ENCODE measurements at places on chromosomes 1 and 21.

- DNase-seq: no peak
Observed at GRCh38 chr1:37456614-37457013, 17.8 kb upstream of the ZC3H12A start.

GRCh38 chr1:70256664-70257063 lies 35.5 kb downstream of the SRSF11 start:
- no peak for DNase-seq

DNA sequence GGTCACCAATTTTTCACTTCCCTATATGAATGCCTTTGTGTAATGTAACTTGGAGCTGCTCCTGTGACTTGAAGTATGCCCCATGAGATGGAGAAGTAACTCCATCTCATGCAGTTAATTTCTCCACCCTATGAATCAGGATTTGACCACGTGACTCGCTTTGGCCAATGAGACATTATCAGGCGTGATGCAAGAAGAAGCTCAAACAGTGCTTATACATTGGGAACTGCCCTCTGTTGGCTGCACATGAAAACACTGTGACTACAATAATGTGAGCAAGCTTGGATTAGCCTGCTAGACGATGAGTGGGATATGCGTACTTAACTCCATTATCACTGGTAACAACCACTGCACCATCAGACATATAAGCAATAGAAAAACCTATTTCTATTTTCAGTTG lies 684.4 kb downstream of the PLA2G4A start:
- no peak for DNase-seq

GRCh38 chr1:182633657-182634281 lies 29.6 kb upstream of the RGS16 start:
- DNase-seq: no peak

DNA sequence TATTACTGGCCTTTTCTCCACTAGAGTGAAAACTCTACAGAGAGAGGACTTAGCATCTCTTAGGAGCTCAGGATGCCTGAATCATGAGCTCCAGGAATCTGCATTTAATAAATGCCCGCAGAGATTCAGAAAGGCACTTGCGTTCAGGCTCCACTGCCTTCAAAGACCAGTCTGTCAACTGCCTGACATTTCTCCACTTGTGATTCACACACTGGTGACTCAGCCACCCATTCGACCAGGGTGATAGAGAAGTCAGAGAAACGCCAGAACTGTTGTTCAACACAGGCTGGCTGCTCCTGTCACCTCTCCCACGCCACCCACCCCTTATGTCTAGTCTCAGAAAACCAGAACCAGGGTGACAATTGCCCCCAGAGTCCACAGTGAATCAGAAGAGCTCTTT lies 26.9 kb upstream of the LBR start:
- no peak for DNase-seq

- no peak for DNase-seq
Observed at GRCh38 chr1:186424539-186424938, 36.4 kb downstream of the PDC start.

DNA sequence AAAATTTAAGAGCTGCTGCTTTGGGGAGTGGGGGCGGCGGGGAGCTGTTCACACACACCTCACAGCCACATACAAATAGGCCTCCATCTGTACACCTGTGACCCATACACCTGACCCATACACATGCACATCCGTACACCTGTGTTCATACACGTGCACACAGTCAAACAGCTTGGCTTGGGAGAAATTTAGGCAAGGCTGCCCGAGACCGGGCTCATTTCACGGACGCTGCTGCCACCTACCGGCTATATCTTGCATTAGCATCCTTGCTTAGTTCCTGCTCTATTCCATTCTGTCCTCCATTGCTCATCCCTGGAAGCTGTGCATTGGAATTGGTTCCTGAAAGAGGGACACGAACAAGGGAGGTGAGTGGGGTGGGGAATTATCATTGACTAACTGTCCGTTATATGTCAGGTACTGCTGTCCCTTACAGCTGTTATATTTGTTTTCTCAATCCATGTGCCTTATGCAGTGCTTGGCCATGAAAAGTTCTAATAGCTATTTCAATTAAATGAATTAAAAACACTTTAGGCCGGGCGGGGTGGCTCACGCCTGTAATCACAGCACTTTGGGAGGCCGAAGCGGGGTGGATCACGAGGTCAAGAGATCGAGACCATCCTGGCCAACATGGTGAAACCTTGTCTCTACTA lies 37.1 kb upstream of the EPB41 start:
- peak; percentile 59 for DNase-seq

- DNase-seq: peak; percentile 14
Observed at GRCh38 chr1:153957744-153958110, 685 bp downstream of the CRTC2 start.
